ENCODE measurements at places on chromosomes 4 and X.
A peak's percentile ranks its signal among the peaks of the same experiment; 100 is the strongest.

DNA sequence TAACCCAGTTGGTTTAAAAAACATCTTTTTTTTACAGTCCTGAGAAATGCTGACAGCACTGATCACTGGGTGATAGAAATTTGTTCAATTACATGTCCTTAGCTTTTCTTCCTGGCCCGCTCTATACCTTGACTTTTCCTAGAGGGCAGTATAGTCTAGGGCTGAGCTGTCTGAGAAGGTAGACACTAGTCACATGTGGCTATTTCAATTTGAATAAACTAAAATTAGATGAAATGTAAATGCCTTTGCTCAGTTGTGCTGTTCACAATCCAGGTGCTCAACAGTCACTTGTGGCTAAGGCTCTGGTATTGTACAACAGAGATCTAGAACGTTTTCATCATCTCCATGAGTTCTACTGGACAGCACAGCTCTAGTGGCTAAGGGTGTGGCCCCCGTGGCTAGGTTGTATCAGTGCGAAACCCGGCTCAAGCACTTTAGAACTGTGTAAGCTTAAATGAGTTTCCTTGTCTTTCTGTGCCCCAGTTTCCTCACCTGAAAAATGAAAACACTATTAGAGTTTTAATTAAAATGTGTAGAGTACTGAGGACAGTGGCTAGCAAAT lies 111.6 kb upstream of the WDR17 start:
- DNase-seq = no peak

DNA sequence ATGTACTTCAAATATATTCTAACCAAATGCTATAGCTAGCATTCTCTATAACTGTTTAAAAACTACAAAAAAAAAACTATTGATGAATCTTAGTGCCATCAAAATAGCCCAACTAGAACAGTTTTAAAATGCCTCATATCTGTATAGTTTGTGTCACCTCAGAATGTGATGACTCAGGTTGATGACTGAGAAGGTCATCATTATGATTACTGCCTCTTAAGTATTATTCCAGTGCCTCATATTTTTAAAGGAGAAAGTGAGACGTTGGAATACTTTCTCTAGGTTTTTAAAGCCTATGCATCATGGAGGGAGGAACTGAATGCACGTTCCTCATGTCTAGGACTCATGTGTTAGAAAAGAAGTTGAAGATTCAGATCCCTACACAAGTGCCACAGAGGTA lies 88.2 kb downstream of the TMA16 start:
- no peak for DNase-seq

- DNase-seq = no peak
Measured at GRCh38 chr4:127249767-127250108, 383.0 kb upstream of the INTU start.

- no peak for DNase-seq
Measured at GRCh38 chr4:76931576-76932276, 17.8 kb upstream of the SEPTIN11 start.

- no peak for DNase-seq
Measured at GRCh38 chr4:88613417-88613875, 21.2 kb downstream of the HERC3 start.

GRCh38 chrX:70169281-70169680 lies 8.0 kb upstream of the DGAT2L6 start:
- no peak for DNase-seq

DNA sequence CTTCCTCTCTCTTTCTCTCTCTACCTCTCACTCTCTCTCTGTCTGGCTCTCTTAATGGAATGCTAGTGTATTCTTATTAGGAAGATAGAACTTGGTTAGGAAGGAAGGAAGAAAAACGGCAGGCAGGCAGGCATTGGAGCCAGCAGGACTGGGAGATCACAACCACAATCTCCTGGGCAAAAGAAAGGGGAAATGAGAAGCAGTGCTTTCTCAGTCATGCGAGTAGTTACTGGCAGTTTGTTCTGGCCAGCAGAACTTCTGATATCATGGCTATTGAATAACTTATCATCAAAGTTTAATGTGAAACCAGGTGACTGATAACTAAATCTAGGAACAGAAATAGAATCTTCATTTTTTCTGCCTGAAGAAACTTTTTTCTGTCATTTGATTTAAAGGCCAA lies 60.9 kb upstream of the PAGE1 start:
- DNase-seq = no peak

DNA sequence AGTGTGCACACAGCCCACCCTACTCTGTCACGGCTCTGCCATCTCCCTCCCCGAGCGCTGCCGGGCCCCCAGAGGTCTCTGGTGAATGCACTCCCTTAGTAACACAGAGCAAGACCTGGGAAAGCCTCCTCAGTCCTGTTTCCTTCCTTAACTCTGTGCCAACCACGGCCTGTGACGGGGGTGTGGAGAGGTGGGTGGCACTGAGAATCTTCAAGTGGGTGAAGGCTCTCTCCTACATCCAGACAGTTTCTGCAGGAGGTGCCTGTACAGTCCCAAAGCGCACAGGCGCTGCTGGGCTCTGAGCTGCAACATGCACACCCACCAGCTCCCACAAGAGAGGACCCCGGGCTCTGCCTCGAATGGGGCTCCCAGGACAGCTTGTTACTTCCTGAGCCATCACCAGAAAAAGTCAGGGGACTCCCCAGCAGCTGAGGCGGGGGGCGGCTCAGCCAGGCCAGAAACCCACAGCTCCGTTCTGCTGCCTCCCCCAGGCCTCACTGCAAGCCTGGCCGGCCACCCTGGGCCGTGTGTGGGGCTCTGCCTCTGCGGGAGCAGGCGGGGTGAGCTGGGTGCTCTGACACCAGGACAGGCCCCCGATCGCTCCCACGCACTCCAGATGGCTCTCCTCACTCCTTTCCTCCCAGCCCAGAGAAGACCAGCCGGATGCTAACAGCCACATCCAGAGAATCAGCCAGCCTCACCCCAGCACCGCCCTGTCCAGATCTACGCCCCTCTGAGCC lies 29.7 kb downstream of the FAM53A start:
- DNase-seq = no peak

- no peak for DNase-seq
Measured at GRCh38 chr4:124526331-124526730, 186.2 kb downstream of the ANKRD50 start.

- DNase-seq = no peak
Measured at GRCh38 chr4:20326460-20326859, 74.8 kb downstream of the SLIT2 start.

- no peak for DNase-seq
Measured at GRCh38 chr4:55980725-55981124, 32.0 kb downstream of the CEP135 start.

GRCh38 chr4:145545538-145546174 lies 64.0 kb downstream of the SMAD1 start:
- DNase-seq = peak; percentile 89

DNA sequence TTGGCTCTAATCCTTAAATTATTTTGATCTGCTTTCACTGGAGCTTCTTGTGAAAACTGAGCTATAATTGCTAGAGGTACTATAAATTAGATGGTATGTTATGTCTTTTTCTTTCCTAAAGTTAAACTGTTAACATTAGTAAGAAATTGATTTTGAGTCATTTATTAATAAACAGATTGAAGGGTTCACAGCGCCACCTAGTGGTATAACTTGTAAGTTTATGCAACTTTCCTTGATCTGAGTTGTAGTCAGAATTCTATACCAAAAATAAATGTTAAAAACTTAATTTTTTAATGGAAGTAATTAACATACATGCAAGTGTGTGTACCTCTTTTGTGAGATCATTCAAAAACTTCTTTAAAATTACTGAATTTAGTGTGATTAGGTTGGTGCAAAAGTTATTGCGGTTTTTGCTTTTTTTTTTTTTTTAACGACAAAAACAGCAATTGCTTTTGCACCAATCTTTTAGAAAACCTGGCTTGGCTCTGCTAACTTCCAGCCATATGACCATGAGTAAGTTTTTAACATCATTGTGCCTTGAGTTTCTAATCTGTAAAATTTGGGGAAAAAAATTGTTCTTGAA lies 151.5 kb downstream of the CENPC start:
- DNase-seq = peak; percentile 2

GRCh38 chr4:123621072-123621705 lies 224.6 kb downstream of the SPRY1 start:
- no peak for DNase-seq

GRCh38 chr4:163558539-163559044 lies 64.1 kb downstream of the TMA16 start:
- no peak for DNase-seq

Measured in fibroblast of skin of left biceps (primary cell).